ENCODE measurements at places on chromosomes 6 and 20. TPM values are rescaled to one million over a fixed set of nuclear protein-coding genes. Genes with fewer than 3 reads are reported as not detected.

The ZBP1 gene
- not detected for total RNA-seq

The VGLL2 gene
- not detected for total RNA-seq

The ANKRD66 gene
- not detected for total RNA-seq

The CRISP1 gene
- not detected for total RNA-seq

The ELOVL4 gene
- total RNA-seq: 2.3 TPM

The FOXA2 gene
- total RNA-seq: not detected

The BMP5 gene
- under 0.01 TPM for total RNA-seq

The PRSS35 gene
- total RNA-seq: 6.7 TPM

The BMP2 gene
- 0.18 TPM for total RNA-seq

The ADGRF5 gene
- total RNA-seq: not detected

The OR2W1 gene
- not detected for total RNA-seq

The TCP1 gene
- 610 TPM for total RNA-seq

The PSORS1C2 gene
- not detected for total RNA-seq

The FOXC1 gene
- total RNA-seq: 1.3 TPM

The SNX5 gene
- total RNA-seq: 85.0 TPM

The VWA7 gene
- total RNA-seq: 0.28 TPM

The SALL4 gene
- not detected for total RNA-seq

The CDH4 gene
- total RNA-seq: 1.6 TPM

The CDS2 gene
- 47.1 TPM for total RNA-seq

The CST9L gene
- total RNA-seq: not detected

The MICA gene
- 52.2 TPM for total RNA-seq

The GRIK2 gene
- 15.8 TPM for total RNA-seq

The BHLHE23 gene
- total RNA-seq: not detected

The SLC22A7 gene
- total RNA-seq: not detected

The SAPCD1 gene
- total RNA-seq: not detected

Measured in IMR-90 (cell line).